ENCODE measurements at places on chromosomes 11 and 22.

- peak; percentile 30 for DNase-seq
These were observed 33.4 kb upstream of the API5 start for GRCh38 chr11:43278193-43278956.

DNA sequence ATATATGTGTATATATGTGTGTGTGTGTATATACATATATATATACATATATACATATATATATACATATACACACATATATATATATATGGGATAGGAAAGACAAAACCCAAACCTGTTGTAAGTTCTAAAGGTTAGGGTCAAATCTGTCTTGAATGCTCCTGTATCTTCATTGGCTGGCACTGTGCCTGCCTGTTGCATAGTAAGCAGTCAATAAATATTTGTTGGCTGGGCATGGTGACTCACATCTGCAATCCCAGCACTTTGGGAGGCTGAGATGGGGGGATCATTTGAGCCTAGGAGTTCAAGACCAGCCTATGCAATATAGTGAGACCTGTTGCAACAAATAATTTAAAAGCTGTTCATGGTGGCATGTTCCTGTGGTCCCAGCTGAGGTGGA lies 205.4 kb downstream of the DBX1 start:
- peak; percentile 43 for DNase-seq

GRCh38 chr11:108947654-108948570 lies 283.0 kb downstream of the DDX10 start:
- DNase-seq, result no peak

GRCh38 chr11:73361953-73362776 lies 14.0 kb upstream of the RELT start:
- DNase-seq, result no peak

DNA sequence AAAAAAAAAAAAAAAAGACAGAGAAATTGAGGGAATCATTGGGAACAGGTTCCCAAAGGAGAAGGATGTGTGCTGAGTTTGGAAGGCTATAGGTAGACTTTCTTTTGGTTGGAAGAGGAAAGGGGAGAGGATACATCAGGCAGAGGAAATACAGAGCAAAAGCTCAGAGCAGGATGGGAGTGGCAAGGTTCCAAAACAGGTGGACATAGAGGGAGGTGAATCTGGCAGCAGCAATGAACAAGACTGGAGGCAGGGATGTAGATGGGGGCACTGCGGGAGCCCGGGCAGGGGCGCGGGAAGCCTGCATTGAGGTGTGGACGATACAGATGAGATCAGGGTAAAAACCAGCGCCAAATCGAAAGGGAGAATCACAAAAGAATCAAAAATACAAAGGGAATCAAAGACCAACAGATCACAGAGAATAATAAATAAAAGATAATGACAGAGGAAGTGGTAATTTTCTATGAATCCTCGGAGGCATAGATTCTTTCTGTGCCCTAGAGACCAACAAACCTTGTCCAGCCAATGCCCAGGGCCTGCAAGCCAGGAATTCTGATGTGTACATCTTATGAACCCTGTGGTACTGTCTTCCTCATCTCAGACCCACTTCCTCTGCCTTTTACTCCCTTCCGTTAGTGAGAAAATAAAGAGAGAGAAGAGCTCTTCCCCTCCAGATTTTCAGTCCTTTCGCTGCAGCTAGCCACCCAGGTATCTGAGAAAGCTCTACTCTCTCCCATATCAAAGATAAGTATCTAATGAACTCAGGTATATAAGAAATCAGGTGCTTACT lies 70.3 kb downstream of the SLC1A2 start:
- no peak for DNase-seq

DNA sequence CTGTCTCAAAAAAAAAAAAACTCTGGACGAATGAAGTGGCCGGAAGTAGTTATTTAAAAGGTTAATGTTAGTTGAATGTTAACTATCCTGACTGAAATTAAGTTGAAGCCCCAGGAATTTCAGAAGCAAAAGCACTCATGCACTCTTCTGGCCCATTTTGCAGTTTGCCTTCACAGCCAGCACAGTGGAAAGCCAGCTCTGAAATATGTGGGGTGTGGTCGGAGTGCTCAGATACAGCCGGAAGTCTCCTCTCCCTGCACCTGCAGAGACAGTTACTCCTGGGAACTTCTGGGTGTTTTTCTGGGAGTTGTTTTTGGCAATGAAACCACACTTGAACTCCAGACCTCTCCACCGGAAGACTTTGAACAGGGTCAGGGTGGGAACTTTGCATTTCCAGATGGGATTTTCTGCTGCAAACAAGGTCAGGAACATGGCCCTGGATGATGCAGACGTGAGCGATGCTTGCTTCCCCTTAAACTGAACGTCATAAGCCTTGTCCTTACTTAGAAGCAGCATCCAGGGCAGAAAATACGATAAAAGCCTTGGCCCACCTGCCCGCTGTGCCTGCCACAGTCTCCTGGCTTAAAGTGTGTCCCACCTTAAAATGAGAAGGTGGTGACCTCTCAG lies 21.5 kb upstream of the CABP2 start:
- no peak for DNase-seq

DNA sequence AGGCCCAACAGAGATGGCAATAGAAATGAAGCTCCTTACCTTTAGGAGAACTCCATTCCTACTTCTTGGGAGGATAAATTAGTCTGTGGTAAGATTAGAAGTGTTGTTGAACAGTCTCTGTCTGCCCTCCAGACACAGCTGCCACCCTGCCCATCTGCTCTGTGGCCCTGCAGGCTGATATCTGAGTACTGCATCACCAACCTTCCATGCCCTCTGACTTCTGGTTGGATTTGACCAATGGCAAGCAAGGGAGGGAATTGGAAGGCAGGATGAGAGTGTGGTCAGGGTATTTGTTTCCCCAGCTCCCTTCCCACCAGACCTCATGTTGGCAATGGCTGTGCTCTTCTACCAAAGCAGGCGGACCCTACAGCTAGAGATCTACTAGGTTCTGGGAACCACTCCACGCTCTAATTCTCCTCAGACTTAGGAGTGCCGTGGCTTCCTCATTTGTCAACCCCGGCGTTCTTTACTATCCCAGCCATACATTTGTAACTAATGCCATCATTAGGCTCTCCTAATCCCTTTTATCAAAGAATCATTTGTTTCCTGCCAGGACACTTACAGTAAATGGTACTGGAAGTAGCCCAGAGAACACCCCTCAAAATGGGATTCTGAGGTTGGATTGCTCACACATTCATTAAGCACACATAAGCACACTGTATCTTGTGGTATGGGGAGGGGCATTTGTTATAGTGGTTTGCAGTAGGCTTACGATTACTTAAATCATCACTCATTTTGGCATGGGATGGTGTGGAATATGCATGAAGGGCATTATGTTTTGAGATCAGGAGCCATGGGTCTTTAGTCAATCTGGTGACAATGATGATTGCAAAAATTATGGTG lies 35.4 kb upstream of the CD44 start:
- peak; percentile 36 for DNase-seq

DNA sequence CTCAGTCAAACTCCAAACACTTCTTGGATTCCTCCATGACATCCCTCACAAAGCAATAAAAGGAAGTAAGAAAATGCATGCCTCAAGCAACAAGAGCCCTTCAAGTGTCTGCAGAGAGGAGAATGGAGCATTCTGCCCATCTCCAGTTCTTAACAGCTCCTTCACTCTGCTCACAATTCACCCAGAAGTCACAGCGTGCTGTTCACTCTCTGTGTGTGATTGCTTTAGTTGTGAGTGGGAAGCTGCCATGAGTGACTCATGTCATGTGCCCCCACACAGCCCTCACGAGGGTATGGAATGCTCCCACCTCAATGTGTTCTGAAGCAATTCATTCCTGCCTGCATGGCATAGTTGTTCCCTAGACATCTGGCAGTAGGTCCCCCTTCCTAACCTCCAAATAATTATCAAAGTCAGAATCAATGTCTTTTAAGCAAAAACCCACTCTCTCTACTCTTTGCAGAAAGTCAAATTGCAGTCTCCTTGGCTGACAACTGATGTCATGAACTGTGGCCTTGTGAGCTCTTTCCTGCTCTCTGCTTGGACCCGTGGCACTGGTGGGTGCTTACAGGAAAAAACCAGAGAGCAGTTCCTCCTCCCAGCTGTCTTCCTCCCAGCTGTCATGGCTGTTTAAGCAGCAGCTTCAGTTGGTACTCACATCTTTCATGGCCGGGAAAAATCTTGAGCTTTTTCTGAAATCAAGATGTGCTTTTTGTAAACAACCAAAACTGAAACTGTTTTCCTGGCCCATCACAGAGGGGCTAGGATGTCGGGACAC lies 112.1 kb upstream of the SPON1 start:
- no peak for DNase-seq

DNA sequence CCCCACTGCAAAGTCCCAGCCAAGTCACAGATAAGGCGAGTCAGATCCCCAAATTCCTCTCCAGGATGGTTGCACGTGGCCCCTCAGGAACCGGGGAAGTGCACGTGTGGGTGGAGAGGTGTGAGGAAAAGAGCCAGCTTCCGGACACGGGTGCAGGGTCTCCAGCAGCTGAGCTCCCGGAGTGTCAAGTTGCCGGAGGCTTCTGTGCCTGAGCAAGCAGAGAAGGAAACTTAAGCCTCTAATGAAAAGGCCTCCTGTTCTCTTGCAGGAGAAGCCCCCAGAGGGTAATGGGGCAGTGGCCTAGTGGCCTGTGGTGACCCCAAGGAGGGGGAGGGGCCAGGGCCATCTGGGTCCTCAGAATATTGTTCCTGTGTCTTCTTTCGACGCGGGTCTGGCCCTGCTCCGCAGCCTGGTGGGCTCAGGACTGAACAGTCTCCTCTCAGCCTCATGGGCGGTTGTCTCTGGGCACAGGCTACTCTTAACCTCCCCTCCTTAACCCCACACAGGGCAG lies 147.9 kb downstream of the FEZ1 start:
- no peak for DNase-seq

DNA sequence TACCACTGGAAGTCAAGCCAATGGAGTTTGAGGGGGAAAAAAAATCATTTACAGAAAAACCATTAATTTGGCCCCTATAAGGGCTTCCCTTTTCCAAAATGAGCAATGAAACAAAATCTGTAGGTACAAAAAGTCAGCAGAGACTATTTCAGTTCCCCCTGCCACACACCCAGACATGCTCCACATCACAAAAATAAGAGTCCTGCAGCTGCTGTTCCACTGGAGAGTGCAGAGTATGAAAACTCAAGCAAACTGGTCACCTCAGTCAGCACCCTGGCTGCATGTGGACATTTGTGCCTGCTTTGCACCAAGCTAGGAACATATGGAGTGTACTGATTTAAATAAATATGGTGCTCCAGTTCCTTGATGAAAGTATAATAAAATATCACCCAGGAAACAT lies 15.1 kb downstream of the POU2AF1 start:
- DNase-seq, result no peak

DNA sequence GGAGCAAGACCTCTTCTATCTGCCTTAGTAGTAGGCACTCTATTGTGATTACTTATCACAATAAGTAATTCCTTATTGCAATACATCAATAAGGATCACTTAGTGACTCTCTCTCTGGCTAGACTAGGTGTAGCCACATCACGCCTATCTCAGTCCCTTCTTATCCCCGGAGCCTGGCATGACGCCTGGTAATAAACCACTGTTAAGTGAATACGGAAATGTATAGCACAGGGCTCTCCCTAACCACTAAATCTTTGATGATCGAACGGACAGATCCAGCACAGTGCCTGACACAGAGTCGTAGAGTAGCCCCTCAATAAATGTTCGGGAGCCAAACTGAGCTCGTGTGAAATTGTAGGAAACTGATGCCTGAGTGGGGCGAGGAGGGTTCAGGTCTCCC lies 143.3 kb downstream of the FBXO7 start:
- DNase-seq, result no peak

GRCh38 chr11:69949327-69949726 lies 128.8 kb upstream of the ANO1 start:
- peak; percentile 69 for DNase-seq

DNA sequence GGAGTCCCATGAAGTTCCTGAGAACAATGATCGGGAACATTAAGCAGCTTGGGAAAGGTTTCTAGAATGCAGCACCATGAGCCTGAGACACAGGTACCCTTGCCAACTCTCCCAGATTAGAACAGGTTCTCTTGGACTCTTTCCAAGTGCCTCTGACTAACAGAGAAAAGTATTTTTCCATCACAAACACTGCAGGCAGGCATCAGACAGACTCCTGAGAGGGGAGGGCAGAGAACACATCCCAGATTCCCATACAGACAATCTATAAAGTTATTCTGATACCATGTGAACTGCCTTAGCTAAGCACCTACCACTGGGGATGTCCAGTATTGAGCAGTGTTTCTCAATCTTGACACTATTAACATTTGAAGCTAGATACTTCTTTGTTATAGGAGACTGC lies 27.3 kb downstream of the SERGEF start:
- no peak for DNase-seq

GRCh38 chr22:33261699-33262098 lies 203.5 kb upstream of the SYN3 start:
- DNase-seq, result no peak

- peak; percentile 83 for DNase-seq
These were observed at the start of gene APOBEC3C for GRCh38 chr22:39013942-39014722. Gene APOBEC3C, plus strand, starts transcription at chr22:39014257. Its CDS starts 106 bp downstream, at chr22:39014363.

GRCh38 chr11:115418626-115419025 lies 85.6 kb downstream of the CADM1 start:
- no peak for DNase-seq

DNA sequence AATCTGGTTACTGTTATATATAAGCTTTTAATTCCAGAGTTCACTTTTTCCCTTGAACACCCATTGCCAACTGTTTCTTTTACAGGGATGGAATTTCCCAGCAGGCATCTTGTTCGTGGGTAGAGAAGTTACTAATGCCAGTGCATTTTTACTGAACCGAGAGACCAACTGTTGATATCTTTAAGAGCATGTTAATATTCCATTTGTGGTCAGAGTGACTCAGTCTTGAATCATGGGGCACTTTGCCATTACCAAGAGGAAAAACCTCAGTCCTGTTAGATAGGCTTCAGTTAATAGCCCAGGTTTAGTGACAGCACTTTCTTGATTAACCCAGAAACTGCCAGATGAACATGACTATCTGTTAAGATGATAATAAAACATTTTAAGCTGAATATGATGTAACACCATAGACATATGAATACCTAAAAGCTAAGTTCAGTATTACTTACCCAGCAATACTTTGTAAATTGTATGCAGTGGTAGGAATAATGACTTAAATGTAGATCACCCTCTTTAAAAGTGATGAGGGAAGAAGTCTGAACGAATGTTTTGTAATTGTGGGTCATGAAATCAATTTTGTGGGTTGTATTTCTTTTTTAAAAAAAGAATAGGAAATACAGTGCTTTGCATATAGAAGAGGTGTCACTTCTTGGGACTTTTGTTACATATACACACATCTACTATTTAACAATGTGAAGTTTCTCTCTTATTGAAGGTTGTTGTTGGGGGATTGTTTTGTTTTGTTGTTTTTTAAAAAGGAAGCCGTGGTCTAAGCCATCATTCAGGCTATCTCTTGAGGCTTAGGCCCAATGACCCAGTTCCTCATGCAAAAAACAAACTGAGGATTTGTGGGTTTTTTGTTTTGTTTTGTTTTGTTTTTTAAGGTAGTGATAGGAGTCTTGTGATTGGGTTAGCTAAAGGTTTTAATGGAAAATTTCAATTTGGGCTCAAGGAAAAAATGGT lies 79.2 kb upstream of the GRIK4 start:
- DNase-seq, result peak; percentile 99

- DNase-seq, result no peak
These were observed 368.3 kb downstream of the SHANK2 start for GRCh38 chr11:70883973-70884623.

GRCh38 chr11:43574411-43574810 lies 106.1 kb upstream of the HSD17B12 start:
- no peak for DNase-seq

All from AG10803 (cell line).